KBM-7 (cell line): ENCODE measurements at places on chromosomes 4 and X.

- no peak for DNase-seq
Observed at GRCh38 chrX:24372021-24372763, 11.8 kb downstream of the SUPT20HL1 start.

DNA sequence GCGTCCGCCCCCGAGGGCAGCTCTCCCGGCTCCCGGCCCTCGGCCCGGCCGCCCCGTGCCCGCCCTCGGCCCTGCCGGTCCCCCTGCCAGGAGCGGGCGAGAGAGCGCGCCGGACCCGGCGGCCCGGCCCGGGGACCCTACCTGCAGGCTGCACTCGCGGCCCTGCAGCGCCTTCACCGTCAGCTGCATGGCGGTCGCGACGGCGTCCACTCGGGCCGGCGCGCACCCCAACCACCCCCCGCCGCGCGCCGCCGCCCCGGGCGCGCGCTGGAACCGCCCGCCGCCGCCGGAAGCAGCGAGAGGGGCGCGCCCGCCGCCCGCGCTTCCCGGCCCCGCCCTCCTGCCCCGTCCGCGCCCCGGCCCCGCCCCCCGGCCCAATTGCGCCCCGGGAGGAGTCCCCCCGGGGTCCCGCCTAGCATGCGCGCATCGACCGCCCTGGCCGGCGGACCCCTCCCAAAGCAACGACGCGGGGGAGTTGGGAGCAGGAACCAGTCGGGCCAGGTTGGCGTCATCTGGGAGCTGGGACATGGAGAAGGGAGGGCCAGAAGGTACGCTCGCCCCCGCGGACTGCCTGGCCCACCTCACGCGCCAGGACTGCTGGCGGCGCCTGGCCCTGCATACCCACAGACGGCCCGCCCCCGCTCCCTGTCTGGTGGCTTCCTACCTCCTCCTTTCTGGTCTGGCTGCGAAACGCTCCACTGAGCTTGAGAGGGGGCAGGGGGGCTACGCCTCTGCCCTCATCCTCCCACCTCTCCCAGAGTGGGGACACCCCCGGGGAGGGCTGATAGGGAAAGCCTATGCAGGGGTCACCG lies at the start of gene UBL4A:
UBL4A (minus strand) TSS at position 220 of the 812 bp plus-strand sequence; CDS start at position 189, 31 bp downstream.
- peak; percentile 79 for DNase-seq

- DNase-seq: no peak
Observed at GRCh38 chr4:184097241-184097605, 120.5 kb downstream of the ENPP6 start.

DNA sequence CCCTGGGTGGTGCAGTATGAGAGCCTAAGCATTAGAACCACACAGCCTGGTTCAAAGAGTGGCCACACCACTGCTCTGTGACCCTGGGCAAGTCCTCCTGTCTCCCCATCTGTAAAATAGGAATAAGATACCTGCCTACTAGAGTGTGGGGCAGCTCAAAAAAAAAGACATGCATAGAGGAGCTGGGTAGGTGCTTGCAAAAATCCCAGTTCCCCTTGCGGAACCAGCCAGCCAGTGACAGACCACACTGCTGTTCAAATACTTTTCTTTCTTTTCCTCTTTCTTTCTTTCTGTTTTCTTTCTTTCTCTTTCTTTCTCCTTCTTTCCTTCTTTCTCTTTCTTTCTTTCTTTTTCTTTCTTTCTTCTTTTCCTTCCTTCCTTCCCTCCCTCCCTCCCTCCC lies 63.0 kb upstream of the TRIM2 start:
- no peak for DNase-seq

GRCh38 chrX:44914532-44915198 lies 41.7 kb downstream of the KDM6A start:
- DNase-seq: no peak

GRCh38 chr4:135240796-135241195 lies 1039.2 kb upstream of the PABPC4L start:
- DNase-seq: no peak

- DNase-seq: no peak
Observed at GRCh38 chrX:2320580-2321327, 180.0 kb downstream of the DHRSX start.

DNA sequence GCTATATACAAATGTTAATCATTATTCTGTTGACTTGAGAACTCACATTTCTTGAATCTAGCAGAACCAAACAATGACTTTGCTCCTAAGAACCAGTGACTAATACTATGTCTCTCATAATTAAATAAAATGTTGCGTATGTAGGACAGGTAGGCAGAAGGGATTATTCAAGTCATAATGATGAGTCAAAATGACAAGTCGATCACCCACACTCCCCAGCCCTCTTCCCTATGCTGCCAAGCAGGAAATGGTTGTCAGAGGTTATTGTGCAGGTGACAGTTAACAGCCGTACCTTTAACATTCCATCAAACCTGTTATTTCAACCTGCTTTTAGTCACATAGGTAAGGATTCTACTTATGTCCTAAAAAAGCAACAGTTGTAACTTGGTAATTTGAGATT lies 22.0 kb upstream of the STK26 start:
- DNase-seq: no peak

- DNase-seq: peak; percentile 60
Observed at GRCh38 chr4:76950052-76950955, 752 bp downstream of the SEPTIN11 start.
